ENCODE measurements at places on chromosomes 7 and 10.

GRCh38 chr10:120067427-120067826, 174.9 kb downstream of the SEC23IP start:
- no peak for DNase-seq

GRCh38 chr10:111125102-111125501, 48.3 kb downstream of the ADRA2A start:
- DNase-seq, result no peak

- no peak for DNase-seq
These were observed 108.6 kb upstream of the TAC1 start for GRCh38 chr7:97623333-97623732.

- no peak for DNase-seq
These were observed 423.2 kb downstream of the PTPRN2 start for GRCh38 chr7:158164101-158165095.

DNA sequence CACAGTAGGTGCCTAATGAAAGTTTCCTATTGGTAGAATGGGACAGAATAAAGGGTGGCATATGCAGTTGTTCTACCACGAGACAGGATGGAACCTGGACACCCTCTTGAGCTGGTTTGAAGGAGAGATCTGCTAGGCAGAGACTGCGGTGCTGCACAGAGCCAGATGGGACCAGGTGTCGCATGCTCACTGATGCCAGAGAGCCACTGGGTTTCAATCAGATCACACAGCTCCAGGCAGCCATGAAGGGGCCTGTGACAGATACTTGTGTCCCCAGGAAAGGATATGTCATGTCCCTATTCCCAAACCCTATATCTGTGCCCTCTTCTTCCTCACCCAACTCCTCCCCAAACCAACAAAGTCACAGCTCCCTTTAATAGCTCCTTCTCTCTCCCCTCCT, 235.7 kb downstream of the PRPF18 start:
- DNase-seq, result no peak

DNA sequence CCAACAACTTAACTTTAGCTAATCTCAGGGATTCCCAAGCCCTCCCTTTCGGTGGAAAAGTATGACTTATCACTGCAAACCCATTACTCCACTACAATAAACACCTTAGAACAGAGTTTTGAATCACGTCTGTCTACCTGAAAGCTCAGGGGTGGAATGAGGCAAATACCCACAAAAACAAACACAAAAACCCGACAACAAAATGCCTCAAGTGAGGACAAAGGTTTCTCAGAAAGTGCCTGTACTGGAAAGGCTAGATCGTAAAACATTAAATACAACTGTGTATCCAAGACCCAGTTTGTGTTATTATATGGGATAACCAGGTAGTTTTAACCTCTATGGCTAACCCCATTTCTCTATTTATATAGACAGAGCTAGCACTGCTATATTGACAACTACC, 26.0 kb downstream of the MKRN1 start:
- DNase-seq, result no peak

DNA sequence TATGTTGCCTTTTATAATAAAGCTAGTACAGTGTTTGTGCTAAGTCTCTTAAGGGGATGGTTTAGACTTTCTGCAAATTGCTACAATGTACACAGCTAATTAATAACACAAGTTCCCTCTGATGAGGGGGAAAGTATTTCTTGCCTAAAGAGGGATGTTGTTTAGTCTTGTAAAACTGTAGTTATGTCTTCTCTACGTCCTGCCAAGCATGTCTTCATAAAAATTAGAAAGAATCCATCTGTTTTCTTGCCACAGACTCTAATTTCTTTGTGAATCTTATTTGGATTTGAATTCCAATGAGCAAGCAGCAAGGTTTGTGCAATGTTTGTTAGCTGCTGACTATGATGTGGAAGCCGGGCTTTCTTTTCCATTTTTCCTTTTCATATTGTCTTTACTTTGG, 28.2 kb downstream of the ADARB2 start:
- DNase-seq, result no peak

DNA sequence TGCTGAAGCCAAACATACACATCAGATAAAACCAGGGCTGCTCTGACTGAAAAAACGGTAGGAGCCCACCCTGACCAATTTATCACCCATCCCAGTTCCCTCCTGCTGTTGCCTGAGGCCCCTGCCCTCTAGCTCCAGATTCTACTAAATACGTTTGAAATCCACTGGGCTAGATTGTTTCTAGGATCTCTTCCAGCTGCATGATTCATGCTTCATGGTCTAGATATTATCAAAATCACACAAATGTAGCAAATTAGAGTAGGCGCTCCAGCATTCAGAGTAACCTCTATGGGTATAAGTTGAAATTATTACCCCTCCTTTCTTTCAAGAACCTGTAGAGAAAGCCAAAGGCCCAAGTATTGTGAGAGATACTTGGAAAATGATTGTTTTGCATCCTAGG, 151.2 kb upstream of the FAM13C start:
- DNase-seq, result no peak

GRCh38 chr10:3978761-3979160, 193.8 kb upstream of the KLF6 start:
- no peak for DNase-seq

GRCh38 chr10:17134737-17135260, 5.2 kb upstream of the CUBN start:
- no peak for DNase-seq

DNA sequence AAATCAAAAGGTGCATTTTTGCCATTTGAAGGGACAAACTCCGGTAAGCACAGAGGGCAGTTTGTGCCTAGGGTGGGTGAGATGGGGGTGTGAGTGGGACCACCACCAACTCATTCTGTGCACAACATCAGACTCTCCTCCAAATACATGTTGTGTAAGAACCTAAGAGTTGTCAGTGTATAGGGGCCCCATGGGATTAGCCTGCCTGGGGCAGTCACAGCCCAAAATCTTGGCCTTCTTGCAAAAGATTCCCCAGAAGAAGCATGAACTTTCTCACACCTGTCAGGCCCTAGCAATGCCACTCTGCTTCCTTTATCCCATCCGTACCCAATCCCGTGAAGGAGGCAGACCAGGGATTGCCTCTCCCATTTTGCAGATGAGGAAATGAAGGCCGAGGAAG, 47.1 kb upstream of the NANOS1 start:
- DNase-seq, result no peak

- DNase-seq, result no peak
These were observed 17.4 kb downstream of the SNX8 start for GRCh38 chr7:2296832-2297231.

DNA sequence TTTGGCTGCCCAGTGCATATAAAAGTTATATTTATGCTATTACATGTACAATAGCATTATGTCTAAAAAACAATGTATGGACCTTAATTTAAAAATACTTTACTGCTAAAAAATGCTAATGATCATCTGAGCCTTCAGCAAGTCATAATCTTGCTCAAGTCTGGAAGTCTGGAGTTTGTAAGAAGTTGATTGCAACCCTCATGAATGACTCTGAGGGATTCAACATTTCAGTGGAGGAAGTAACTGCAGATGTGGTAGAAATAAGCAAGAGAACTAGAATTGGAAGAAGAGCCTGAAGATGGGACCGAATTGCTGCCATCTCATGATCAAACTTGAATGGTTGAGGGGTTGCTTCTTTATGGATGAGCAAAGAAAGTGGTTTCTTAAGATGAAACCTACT, 13.0 kb upstream of the ADAMTS14 start:
- DNase-seq, result no peak

- no peak for DNase-seq
These were observed 1.1 kb upstream of the GIMAP1 start for GRCh38 chr7:150715293-150715692.

DNA sequence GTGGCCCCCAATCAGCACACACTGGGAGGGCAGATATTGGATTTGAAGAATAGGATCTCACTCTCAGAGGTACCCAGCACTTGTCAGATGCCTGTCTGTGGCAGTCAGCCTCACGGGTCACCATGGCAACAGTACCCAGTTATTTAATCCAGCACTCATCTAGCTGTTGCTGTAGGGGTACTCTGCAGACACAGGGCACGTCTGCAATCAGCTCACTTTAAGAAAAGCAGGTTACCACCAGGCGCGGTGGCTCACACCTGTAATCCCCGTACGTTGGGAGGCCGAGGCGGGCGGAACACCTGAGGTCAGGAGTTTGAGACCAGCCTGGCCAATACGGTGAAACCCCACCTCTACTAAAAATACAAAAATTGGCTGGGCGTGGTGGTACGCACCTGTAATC, 11.9 kb downstream of the SFXN4 start:
- no peak for DNase-seq

DNA sequence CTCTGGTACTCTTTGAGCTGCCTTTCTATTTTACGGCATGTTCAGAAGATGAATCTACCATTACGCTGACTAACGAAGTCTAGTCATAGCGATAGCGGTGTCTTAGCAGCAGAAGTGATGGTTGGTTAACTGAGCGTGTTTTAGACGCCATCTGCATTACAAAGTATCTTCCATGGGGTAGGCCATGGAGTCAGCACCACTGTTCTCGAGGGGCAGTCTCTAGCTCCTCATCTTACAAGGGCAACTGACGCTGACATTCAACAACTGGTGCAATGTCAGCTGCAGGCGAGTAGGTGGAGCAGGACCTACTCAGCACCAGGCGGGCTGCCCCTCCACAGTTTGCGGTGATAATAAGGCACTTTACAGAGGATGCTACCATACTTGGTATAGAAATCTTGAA, 88.7 kb downstream of the ADARB2 start:
- no peak for DNase-seq

GRCh38 chr7:20407585-20408466, 77.1 kb downstream of the ITGB8 start:
- no peak for DNase-seq

DNA sequence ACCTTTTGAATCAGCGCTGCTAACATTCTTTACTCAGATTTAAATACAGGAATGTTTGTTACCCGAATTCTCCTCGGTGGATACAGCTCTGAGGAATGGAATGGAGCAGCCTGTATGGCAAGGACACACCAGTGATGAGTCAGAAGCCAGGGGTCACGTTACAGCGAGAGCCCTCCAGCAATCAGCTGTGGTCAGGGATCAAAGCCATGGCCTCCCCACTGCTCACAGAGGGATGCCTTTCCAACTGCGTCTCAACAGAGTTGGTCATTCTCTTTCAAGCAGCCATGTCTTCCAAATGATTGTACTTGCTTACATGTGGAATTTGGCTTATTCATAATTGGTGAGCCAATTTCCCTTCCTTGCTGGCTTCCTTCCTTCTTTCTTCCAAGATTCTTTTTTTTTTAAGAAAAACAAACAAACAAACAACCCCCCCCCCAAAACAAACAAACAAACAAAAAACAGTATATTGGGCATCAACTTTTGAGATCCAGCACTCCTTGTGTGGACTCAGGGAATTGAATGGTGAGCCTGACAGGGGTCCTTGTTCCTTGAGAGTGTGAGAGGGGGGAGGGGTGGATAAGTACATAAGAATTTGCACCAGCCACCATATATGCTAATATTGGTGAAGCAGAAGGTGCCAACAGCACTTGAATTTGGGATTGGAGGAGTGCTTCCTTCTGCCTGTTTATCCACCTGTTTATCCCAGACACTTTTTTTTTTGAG, 100.2 kb downstream of the ATXN7L1 start:
- DNase-seq, result peak; percentile 92

- DNase-seq, result no peak
These were observed 77.0 kb downstream of the ITIH5 start for GRCh38 chr10:7589748-7590147.

- no peak for DNase-seq
These were observed 119.5 kb downstream of the RUNDC3B start for GRCh38 chr7:87747681-87748080.

DNA sequence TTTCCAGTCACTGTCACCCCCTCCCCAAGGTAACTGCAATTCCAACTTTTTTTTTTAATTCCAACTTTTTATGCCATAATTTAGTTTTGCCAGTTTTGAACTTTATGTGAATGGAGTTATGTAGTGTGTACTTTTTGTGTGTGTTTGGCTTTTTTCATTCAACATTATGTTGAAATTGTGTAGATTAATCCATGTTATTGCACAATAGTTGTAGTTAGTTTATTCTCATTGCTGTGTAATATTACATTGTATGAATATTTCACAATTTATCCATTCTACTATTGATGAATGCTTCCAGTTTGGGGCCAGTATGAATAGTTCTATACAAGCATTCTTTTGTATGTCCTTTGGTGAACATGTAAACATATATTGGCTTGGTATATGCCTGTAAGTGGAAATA, 32.5 kb downstream of the MXI1 start:
- DNase-seq, result no peak

- DNase-seq, result no peak
These were observed 9.0 kb upstream of the ADAP1 start for GRCh38 chr7:963236-964078.

GRCh38 chr10:132391676-132392020, 5.4 kb upstream of the PWWP2B start:
- DNase-seq, result no peak

DNA sequence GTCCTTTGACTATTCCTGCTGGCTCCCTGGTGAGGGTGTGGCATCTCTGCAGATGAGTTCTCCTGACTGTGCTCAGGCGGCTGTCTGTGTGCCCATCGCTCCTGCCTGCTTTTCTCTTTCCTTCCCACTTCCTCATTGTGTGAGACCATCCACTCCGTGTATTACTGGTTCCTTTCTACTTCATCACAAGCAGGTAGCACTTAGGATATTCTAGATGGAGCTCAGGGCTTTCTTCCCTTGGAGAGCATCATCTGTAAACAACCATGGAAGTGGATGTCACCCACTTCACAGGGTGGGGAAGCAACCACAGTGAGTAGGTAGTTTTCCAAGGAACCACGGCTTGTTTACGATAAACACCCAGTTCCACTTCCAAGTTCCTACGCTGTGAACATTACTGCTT, 15.7 kb downstream of the DNAJB6 start:
- peak; percentile 29 for DNase-seq

- peak; percentile 14 for DNase-seq
These were observed 128.0 kb downstream of the MBL2 start for GRCh38 chr10:52644373-52645186.

- no peak for DNase-seq
These were observed 510.2 kb downstream of the RPS24 start for GRCh38 chr10:78543749-78544362.

GRCh38 chr10:118581340-118581739, 14.1 kb downstream of the PRLHR start:
- no peak for DNase-seq

GRCh38 chr7:69126896-69127479, 471.3 kb upstream of the AUTS2 start:
- DNase-seq, result no peak
